ENCODE measurements at places on chromosomes 4 and X.

GRCh38 chr4:137896221-137896737, 345.9 kb downstream of the SLC7A11 start:
- no peak for DNase-seq

- DNase-seq, result no peak
These were observed 209.4 kb upstream of the UGT8 start for GRCh38 chr4:114389070-114389685.

DNA sequence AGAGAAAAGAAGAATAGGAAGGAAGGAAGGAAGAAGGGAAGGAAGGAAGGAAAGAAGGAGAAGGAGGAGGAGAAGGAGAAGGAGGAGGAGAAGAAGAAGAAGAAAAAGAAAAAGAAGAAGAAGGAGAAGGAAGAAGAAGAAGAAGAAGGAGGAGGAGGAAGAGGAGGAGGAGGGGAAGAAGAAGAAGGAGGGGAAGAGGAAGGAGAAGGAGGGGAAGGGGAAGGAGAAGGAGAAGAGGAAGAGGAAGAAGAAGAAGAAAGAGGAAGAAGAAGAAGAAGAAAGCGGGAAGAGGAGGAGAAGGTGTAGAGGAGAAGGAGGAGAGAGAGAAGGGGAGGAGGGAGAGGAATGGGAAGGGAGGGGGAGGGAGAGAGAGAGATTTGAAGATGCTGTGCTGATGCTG, 22.6 kb downstream of the CCKAR start:
- no peak for DNase-seq

GRCh38 chrX:48999030-48999429, 3.0 kb downstream of the GRIPAP1 start:
- DNase-seq, result no peak

DNA sequence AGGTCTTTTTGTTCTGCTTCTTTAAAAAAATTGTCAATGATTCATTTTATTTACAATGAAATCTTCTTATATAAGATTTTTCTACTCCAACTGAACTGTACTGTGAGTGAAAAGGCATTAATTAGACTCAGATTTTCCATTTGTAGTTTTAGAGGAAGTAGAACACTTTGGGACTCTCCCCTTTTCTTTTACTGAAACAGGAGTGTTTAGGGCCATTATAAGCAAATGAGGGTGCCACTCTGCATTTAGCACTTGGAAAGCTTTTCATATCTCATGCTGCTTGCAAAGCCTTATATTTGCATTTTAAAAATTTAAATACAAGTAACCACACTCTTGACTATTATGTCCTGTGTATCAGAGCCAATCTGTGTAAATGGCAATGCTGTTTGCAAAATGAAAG, 584.3 kb downstream of the KLHL13 start:
- DNase-seq, result no peak

DNA sequence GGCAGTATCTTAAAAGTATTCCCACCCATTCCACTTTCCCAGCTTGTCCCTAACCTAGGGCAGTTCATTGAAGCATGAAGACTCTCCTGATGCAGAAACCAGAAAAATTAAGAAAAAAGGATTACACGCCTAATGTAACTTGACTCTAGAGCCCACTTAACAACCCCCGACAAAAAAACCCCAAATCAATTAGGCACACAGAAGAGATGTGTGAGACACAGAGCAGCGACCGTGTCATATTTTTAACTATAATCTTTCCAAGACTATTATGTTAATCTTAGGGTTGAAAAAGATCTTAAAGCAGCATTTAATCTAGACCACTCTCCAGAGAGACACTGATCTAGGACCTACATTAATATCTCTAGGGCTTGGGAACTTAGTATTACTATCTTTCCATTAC, 1.3 kb downstream of the YTHDC1 start:
- no peak for DNase-seq

DNA sequence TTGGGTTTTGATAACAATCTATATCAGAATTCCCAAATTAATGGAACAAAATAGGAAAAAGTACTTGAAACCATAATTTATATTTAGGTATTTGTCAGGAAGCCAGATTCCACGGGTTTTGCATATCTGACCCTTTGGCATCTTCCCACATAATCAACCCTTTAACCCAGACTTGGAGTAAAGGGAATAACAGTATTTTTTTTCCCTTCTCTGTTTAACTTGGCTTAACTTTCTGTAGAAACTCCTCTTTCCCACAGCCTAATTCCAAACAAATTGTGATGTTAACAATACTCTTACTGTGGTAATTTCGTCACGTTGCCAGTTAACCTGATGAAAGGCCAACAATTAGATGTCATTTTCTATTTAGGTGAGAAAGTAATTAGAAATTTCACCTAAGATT, 49.4 kb upstream of the GUCY1A1 start:
- no peak for DNase-seq

All from occipital lobe (tissue), 3 donors.